Upper lobe of right lung (tissue), 1 donor: ENCODE measurements at places on chromosomes 16 and 17. TPM values are rescaled to one million over a fixed set of nuclear protein-coding genes. Genes with fewer than 3 reads are reported as not detected.

DNA sequence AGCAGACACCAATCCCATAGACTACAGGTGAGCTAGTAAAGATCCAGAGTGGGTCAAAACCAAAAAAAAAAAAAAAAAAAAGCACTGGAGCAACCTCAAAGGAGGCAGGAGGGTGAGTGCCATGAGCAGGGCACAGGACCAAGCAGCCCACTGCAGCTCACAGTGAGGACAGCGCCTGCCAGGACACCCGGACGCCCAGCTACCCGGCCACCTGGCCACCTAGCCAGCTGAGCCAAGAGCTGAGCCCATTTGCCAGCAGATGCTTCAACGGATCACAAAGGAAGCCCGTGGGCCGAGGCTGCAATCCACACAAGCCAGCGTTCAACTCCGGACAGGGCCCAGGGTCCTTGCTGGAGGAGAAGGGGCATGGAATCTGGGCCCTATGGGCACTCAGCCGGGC, 15.1 kb downstream of the AXIN1 start:
- DNase-seq: no peak

- no peak for DNase-seq
These were observed 2066.7 kb downstream of the TP53TG3F start for GRCh38 chr16:35525979-35526590.

DNA sequence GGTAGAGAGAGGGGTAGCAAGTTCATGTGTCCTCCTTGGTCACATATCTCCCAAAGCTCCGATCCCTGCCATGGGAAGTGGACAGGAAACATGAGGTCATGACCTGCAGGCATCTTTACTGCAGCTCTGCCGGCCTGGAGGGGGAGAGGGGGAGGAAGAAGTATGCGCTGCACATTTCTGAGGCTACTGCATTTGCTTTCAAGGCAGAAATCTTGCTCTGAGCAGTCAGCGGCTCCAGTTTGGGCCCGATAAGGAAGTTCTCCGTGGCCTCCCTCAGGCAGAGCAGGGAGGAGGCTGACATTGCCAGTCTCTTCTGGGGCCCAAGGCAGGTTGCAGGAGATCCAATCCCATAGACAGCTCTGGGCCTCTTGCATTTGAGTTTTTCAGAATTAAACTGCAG, 1.5 kb upstream of the NHERF1 start:
- no peak for DNase-seq

GRCh38 chr17:7558544-7559319, at the start of gene TNFSF13:
Gene TNFSF13 (plus strand): TSS chr17:7558750. CDS start chr17:7559040, 290 bp downstream.
- peak; percentile 87 for DNase-seq

The NOMO2 gene
- total RNA-seq: 103 TPM

- DNase-seq: no peak
These were observed 687 bp upstream of the CIITA start for GRCh38 chr16:10876315-10876714.

DNA sequence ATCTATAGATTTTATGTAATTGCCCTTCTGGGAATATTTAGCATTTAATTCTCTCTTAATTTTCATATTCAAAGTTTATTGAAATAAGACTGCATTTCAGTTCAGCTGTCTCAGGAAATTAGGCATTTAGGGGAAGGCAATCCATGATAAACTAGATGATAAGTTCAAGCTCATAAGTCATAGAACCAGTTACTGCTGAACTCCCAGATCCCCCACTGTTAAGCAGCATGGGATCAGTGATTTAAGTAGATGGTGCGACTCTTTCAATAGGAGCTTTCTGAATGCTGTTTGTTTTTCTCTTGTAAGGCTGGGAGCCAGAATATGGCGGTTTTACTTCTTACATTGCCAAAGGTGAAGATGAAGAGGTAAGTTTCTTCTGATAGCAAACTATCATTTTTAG, 23.8 kb downstream of the OGFOD1 start:
- no peak for DNase-seq

DNA sequence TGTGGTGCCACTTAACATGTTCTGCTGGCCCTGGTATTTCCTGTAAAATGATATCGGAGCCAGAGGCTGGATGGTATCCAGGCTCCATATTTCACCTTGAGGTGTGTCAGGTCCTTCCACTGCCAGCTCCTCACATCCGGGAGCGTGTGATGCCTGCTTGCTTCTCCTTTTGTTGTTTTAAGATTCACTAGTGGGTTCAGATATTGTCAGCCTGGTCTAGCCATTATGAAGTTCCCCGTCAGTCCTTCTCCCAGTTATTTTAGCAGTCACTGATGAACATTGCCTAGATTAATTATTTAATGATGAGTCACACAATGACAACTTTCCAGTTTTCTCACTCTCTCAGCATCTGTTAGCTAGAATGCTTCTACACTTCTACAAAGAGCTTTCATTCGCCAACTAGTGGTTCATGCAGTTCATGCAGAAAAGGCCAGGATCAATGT, 11.3 kb downstream of the DNAAF1 start:
- peak; percentile 11 for DNase-seq
